Immature natural killer cell (primary cell): ENCODE measurements at places on chromosomes 3 and 15.

GRCh38 chr3:13559764-13560525 lies 11.0 kb downstream of the FBLN2 start:
- no peak for DNase-seq

- DNase-seq: no peak
These were observed 4.6 kb downstream of the HEG1 start for GRCh38 chr3:125051205-125051604.

- DNase-seq: peak; percentile 19
These were observed 392.6 kb downstream of the ZPLD1 start for GRCh38 chr3:102827386-102827785.

GRCh38 chr15:38662805-38663204 lies 98.2 kb upstream of the RASGRP1 start:
- no peak for DNase-seq

GRCh38 chr3:84987706-84988504 lies 29.1 kb downstream of the CADM2 start:
- DNase-seq: no peak
